HS-5 (cell line): ENCODE measurements at places on chromosomes 2 and 18.

- no peak for DNase-seq
Measured at GRCh38 chr2:171919453-171919852, 2.8 kb upstream of the HAT1 start.

DNA sequence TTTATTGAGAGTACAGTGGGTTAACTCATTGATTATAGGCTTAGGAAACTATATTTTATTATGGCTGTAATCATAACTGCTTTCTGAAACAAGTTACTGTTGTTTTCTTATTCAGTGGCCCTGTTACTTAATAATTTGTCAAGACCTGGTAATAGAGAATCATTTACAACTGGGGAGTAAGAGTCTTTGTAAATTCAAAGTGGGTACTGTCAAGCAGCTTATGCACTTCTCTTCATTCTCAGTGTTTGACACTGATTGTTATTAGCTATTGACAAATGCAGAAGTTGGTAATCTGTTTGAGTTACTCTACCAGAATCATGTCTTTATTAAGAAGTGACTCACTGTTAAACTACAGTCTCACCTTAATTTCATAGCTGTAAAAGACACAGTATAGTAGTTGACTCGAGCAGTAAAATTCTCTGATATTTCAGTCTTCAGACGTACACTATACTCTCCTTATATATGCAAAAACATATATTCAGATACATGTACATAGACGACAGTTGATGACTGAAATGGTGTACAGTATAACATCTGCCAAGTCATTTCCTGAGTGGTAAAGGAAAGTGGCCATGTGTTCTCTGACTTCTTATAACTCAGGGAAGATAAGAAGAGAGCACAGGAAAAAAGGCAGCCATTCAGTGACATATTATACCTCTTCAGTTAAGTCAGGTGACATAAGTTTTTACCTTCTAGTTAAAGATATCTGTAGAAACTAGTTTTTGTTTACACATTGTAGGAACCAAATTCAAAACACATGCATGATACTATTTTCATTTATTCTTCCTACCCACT, 36.0 kb upstream of the TTC27 start:
- DNase-seq = no peak

GRCh38 chr2:88321449-88322248, 130.8 kb downstream of the FOXI3 start:
- DNase-seq = no peak

- DNase-seq = no peak
Measured at GRCh38 chr18:35267161-35267651, 22.8 kb downstream of the ZSCAN30 start.

DNA sequence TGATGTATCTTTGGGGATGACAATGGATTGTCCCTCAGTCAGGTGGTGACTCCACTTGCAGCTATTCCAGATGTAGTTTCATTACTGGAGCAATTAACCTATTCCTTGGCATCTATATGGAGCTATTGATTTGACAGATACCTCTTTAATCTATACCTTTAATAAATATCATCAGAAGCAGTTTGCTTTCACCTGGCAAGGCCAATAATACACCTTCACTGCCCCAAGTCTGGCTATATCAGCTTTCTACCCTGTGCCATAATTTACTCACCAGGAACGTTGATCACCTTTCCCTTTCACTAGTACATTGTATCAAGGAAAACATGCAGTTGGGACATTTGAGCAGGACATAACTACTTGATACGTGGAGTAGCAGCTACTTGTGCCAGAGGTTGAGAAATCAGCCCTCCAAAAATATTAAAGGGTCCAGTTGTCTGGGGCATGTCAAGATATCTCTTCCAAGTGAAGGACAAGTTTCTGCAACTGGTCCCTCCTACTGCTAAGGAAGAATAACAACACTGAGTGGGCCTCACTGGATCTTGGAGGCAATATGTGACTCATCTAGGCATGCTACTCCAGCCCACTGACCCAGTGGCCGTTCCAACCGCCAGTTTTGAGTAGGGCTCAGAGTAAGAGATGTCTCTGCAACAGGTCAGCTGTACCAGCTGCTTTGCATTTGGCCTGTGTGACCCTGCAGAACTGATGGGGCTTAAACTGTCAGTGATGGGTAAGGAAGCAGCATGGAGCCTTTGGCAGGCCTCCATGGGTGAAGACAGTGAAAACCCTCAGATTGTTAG, 67.0 kb downstream of the PSMG2 start:
- DNase-seq = no peak

GRCh38 chr2:100060875-100061274, 81.5 kb downstream of the AFF3 start:
- no peak for DNase-seq

DNA sequence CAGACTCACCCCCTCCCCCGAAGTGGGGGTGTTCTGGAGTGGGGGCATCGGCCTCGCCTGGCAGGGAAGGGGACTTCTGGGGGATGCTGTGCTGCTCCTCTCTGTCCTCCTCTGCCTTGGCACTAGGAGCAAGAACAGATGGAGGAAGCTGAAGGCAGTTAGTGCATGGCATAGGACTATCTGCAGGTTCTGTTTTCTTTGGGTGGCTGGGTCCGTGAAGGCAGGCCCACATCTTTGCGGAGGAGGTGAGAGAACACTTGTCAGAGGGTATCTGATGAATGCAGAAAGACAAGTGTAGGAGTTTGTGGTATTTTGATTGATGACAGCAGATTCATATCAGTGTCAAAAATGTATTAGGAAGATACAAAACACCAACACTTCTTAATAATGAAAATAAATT, 411.4 kb downstream of the TSN start:
- DNase-seq = no peak

DNA sequence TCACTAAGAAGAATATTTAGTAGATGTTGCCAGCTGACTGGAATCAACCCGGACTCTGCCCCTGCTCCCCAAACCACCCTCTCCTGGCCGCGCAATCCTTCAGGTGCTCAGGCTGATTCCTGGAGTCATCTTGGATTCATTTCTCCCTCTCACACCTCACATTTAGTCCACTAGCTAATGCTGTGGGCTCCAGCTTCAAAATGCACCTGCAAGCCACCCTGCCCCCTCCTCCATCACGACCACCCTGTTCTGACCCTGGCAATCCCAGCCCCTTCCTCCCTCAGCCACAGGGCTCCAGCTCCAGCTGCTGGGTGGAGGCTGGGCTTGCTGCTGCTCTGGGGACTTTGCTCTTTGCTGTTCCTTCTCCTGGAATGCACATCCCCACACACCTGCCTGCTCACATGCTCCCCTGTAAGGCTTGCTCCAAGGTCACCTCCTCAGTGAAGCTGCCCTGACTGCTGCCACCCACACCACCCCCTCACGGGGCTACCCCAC, 61.3 kb upstream of the SH3RF3 start:
- DNase-seq = no peak

GRCh38 chr2:46643493-46643892, 164.1 kb downstream of the TMEM247 start:
- no peak for DNase-seq
